ENCODE measurements at places on chromosomes 1 and 21.

- no peak for DNase-seq
Observed at GRCh38 chr1:186518395-186518794, 57.5 kb upstream of the PDC start.

- DNase-seq = no peak
Observed at GRCh38 chr1:153734396-153735089, 6.7 kb downstream of the INTS3 start.

GRCh38 chr1:206963119-206963712, 7.0 kb downstream of the FCAMR start:
- no peak for DNase-seq

DNA sequence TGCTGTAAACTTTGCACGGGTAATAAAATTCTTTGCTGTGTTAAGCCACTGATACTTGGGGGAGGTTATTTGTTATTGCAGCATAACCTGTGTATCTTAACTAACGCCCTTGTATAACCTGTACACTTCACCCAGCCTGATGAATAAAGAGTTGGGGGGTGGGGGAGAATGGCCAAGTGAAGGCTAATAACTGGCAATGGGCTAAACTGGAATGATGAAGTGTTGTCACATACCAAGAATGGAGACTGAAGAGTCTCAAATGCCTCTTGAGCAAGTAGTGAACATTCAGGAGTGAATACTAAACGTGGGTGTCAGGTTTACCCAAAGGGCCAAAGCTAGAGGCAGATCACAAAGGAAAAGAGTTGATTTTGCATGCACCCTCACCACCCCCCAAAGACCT, 169.4 kb downstream of the C1orf94 start:
- DNase-seq = no peak

- no peak for DNase-seq
Observed at GRCh38 chr1:212138457-212138856, 102.9 kb downstream of the DTL start.

GRCh38 chr1:104874044-104874443, 1124.3 kb downstream of the AMY1C start:
- no peak for DNase-seq

- no peak for DNase-seq
Observed at GRCh38 chr1:81435175-81435574, 365.6 kb upstream of the ADGRL2 start.

- DNase-seq = no peak
Observed at GRCh38 chr1:17319561-17320350, 11.8 kb downstream of the PADI4 start.

DNA sequence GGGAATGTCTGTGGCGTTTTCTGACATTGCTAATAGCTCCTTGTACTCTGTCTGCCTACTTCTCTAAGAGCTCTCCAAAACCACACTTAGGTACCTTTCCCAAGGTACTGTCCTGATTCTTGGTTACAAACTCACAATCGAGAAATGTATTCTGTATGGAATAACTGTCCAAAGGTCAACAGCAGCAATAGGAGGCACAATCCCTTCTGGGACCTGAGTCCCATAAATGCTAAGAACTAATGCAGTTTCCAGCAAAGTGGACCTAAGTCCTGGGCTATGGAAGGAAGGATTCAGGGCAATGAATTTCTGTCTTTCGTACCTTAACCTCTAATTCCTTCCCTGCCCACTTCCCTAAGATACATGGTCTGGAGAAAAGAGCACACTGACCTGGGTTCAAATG, 59.7 kb downstream of the DMAP1 start:
- no peak for DNase-seq

DNA sequence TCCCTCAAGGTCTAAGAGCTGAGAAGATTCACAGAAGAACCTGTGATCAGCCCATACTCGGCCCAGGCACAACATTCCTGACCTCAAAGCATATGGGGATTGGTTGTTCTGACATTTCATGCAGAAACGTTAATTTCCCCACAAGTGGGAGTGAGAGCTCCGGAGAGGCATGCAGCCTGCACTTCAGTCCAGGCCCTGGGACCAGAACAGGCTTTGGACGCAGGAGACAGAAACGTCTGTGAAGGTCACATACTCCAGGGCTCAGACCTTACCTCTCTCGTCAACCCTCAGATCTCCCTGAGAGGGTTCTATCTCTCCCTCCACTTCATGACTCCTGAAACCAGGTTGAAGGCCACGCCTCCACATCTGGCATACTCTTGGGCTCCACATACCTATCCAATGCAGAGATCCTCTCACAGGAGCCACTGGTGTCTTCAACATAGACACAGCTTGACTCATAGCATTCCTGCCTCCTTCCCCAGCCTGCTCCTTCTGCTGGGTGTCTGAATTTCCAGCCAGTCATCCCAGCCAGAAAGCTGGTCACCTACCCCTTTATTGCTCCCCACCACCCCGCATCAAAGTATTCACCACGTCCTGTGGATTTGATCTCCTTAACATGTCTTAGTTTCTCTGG, 149.2 kb downstream of the OMA1 start:
- DNase-seq = no peak

- DNase-seq = no peak
Observed at GRCh38 chr1:182259968-182260367, 131.6 kb downstream of the GLUL start.

DNA sequence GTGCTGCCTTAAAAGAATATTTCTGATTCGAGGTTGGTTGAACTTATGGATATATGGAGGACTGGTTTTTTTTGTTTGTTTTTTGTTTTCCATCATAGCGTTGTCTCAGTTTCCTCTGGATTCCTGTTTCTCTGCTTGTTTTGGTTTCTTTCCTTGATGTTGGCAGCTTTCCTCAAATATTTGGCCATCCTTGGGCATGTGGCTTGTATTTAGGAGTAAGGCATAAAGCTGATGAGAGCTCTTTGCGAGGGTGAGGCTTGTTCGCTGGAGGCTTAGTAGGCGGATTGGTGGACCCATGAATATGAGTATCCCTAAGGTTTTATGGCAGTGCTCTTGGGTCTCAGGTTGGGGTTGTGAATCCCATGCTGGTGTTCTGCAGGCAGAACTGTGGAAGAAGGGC, 22.9 kb downstream of the DYRK1A start:
- no peak for DNase-seq

GRCh38 chr1:222346955-222347354, 200.9 kb downstream of the HHIPL2 start:
- DNase-seq = no peak

Data from activated T-cell treated with anti-CD3 and anti-CD28 coated beads for 48 hours (primary cell).